Upper lobe of right lung (tissue), 1 donor: ENCODE measurements at places on chromosomes 3 and 15. TPM values are rescaled to one million over a fixed set of nuclear protein-coding genes. Genes with fewer than 3 reads are reported as not detected.

DNA sequence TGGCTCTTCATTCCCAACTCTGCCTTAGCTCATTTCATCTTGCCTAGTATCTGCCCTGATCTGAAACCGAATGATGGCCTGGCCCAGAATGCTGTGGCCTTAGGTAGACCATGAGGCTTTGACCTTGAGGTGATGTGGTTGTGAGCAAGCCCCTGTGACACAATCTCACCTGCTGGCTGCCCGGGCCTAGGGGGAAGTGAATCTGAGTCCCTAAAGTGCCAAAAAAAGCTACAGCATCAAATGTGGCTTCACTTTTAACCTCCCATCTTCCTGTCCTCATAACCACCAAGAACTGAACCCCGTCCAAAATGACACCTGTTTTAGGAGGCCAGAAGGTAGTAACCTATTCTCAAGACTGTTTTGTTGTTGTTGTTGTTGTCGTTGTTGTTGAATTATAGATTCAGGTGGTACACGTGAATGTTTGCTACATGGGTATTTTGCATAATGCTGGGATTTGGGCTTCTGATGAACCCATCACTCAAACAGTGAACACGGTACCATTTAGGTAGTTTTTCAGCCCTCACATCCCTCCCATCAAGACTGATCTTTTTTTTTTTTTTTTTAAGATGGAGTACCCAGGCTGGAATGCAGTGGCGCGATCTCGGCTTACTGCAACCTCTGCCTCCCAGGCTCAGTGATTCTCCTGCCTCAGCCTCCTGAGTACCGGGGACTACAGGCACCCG is 54.6 kb downstream of the MCCC1 start:
- DNase-seq = no peak

GRCh38 chr3:31170932-31171670 is 276.6 kb upstream of the GADL1 start:
- DNase-seq = no peak

DNA sequence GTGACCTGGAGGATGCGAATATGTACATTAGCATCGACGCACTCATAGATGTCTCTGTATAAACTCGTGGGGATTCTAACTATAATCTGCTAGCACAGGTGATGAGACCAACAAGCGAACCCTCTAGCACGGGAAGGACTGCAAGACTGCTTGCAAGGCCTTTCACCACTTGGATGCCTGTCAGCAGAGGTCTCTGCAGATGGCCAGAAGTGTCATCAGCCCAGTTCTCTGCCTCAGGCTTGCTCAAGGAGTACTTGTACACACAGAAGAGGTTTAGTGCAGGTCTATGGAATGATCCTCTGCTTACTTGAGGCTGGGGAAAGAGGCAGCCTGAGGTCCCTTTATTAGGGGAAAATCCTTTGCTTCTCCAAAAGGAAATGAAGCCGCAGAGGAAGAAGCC is 48.1 kb downstream of the EDEM1 start:
- DNase-seq = no peak

DNA sequence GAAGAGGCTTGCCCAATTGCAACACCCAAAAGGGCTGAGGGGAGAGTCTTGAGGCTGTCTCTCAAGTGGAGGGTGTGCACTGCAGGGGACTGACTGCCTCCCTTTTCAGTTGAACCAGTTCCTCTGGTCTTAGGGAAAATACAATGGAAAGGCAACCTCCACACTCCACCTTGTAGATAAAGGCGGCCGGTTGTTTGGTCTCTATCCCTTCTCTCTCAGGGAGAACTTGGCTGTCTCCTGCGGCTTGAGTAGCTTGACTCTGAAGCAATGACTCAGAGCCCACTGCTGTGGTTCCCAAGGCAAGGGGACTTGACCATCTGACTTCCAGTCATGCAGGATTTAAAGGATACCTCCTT is 143.2 kb upstream of the UMPS start:
- no peak for DNase-seq

DNA sequence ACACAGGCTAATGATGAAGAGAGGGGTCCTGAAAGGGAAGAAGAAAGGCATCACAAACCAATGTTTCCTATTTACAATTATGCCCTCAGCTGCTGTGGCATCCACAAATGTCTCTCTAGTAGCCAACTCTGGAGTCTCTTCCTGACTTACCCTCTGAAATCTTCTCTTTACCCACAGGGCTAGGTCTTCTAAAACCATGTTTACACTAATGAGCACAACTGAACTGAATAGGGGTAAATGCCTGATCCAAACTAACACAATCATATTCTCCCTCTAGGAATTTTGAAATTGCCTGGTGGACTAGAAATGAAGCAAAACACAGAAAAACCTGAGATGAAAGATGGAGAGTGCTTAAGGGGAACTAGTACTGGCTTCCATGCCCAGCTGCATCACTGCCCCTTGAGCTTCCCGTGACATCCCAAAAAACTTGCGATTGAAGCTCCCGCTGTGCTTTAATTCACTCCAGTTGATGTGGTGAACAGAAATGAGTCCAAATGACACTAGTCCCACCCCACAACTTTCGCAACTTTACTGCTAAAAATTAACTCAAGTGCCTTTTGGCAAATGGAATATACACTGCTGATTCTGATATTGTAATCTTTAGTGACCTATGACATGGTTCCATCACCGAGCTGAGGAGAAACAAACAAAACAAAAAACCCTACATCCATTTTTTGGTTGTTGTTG is 32.8 kb downstream of the CFAP20DC start:
- no peak for DNase-seq

DNA sequence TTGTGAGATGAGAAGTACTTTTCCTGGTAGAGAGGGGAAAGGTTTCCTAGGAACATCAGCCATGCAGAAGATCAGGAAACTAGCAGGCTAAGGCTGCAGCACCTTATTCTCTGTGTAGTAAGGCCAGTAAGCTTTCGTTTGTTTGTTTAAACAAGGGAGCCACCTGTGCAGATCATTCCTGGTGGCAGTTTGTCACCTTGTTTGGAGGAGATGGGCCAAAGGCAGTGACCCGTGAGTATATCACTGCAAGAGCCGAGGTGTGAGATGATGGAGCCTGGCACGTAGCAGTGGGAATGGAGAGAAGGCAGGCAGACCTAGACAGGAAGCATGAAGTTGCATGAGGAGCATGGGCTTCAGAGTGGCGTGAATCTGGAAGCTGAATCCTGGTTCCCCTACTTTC is 19.6 kb downstream of the ATG7 start:
- DNase-seq = no peak

GRCh38 chr15:44438402-44438801 is 11.0 kb downstream of the CTDSPL2 start:
- DNase-seq = no peak

- no peak for DNase-seq
Measured at GRCh38 chr15:83449250-83449671, 2.1 kb downstream of the SH3GL3 start.

- no peak for DNase-seq
Measured at GRCh38 chr3:35971686-35972085, 332.4 kb downstream of the ARPP21 start.

DNA sequence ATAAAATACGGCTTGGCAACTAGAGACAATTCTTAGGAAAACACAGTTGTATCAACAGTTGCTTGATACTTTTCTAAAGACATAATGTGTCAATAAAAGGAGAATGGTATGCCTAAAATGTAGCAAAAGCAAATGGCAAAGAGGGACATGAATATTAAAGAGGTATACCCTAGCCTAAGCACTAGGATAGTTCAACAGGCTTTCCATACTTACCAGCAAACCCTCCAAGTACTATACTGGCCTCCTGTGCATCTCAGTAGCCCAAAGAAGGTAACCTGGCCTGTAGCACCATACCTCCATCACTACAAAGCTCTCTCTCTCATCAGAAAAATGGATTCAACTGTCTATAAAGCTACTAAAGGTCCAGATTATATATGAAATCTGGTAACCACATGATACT is 7.5 kb downstream of the SETD2 start:
- no peak for DNase-seq

DNA sequence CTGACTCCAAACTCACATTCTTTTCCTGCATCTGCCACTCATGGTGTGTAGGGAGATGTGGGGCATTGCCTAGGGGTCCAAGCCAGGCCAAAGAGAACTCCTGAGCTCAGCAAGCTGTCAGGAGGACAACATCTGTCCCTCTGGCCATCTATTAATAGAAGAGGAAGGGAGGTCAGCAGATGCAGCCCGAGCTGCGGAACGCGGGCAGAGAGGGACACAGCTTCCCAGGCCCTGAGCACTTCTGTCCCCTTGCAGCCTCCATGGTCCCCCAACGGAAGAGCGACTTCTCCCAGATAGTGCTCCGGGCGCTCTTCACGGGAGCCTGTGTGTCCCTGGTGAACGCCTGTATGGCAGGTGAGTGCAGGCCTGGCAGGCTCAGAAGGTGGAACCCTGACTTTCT is 37.3 kb upstream of the PDE8A start:
- no peak for DNase-seq

DNA sequence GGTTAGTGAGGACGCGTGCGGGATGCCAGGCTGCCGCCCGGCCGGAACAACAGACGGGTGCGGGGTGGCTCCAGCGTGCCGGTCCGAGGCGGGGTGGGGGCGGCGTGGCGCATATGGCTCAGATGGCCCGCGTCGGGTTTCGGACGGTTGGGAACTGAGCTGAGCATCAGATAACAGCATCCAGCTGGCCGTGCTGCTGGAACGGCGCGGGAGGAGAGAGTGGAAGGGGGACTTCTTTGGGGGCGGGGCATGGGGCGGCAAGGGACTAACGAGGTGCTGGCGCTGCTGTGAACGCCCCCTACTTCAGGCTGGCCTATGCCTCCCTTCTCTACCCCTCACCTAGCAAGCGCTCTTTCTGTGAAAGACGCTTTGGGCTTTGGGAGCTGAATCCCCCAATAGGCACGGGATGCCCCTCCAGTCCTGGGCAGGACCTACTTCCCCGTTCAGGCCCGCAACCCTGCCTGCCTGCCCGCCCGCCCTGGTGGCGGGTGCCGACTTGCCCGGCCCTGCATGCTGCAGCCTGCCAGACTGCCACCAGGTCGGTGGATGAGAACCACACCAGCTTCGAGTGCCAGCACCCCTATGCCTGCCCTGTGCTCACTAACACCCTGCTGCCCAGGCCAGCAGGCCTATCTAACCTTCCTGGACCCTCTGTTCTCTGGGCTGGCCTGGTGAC is 542 bp downstream of the INKA1 start:
- DNase-seq = no peak

- no peak for DNase-seq
Measured at GRCh38 chr15:100131321-100132224, 210.2 kb downstream of the ADAMTS17 start.

GRCh38 chr3:21979706-21980105 is 228.7 kb upstream of the ZNF385D start:
- DNase-seq = no peak

DNA sequence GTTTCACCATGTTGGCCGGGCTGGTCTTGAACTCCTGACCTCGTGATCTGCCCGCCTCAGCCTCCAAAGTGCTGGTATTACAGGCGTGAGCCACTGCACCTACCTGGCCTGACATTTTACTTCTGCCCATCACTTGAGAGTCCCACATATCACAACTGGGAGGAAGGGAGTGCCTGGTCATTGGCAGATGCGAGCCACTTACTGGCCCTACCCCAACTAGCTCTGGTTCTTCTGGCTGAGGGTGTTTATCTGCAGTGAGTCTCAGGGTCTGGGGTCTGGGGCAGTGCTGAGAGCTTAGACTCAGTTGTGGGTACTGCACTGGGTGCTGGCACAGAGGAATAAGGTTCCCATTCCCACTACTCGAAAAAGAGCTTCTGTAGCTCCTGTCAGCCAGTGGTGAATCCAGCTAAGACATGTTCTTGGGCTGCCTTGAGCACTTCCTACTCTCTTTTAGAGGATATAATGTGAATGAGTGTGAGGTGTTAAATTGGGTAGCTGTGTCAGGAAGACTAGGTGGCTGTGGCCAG is 30.2 kb downstream of the DAG1 start:
- no peak for DNase-seq

DNA sequence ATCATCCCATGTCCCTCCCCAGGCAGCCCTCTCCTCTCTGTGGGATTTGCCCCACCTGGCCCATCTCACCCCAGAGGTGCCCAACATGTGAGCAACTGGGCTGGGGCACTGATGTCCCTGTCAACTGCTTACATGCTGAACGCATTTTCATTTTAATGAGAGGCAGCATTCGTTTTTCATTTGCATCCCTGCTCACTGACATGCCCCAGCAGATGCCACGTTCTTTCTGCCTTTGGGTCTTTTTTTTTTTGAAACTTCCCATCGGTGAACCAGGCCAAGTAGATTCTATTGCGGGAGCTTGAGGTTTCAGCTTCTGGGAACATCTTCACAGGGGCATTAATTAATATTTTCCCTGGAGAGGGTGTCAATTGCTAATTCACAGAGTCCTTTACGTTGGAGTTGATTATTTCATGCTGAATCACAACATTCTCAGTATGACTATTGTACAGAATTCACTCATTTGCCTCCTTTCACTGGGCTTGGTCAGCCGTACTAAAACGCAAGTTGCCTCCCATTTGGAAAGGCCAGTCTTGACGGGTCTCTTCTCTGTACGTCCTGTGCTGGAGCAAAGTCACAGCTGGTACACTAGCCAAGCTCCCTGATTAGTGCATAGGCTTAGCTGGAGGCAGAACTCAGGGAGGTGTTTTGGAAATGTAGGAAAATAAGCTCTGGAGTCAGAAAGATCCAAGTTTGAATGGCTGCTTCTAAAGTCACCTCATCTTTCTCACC is 69.8 kb downstream of the CHRNA7 start:
- DNase-seq = no peak

GRCh38 chr3:124346487-124346886 is 354.6 kb upstream of the ROPN1 start:
- no peak for DNase-seq

DNA sequence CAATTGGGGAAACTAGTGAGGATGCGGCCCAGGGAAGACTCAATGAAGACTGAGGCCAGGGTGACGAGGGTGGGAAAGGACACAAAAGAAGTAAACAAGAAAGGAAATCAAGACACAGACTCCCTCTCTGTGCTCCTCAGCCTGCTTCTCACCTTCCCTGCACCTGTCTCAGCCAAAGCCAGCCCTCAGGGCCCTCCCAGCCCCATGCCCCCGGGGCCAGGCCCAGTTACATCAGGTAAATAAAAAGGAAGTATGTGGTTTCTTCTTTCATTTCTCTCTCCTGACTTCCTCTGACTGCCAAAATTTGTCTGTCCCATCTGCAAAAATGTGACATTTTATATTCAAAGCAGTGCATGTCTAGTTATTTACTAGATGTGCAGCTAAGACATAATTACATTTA is 328.0 kb downstream of the UACA start:
- no peak for DNase-seq

- peak; percentile 45 for DNase-seq
Measured at GRCh38 chr3:14765576-14766427, 53.0 kb upstream of the FGD5 start.

LIPC gene
- 0.64 TPM for total RNA-seq

PARP6 gene
- 87.9 TPM for total RNA-seq

CYP1A1 gene
- total RNA-seq = 2.4 TPM

PLSCR5 gene
- not detected for total RNA-seq

NEK4 gene
- total RNA-seq = 27.2 TPM

KLHL6 gene
- total RNA-seq = 24.7 TPM

BSN gene
- total RNA-seq = 0.43 TPM

EDC3 gene
- 31.5 TPM for total RNA-seq

USP19 gene
- total RNA-seq = 63.9 TPM

CHRNA5 gene
- 1.2 TPM for total RNA-seq

ATP10A gene
- 31.1 TPM for total RNA-seq

QTRT2 gene
- 22.5 TPM for total RNA-seq

RASL12 gene
- total RNA-seq = 20.2 TPM

NSUN3 gene
- 18.0 TPM for total RNA-seq

CACNA2D2 gene
- 119 TPM for total RNA-seq

MUSTN1 gene
- 5.4 TPM for total RNA-seq

AGBL1 gene
- total RNA-seq = 6.5 TPM

STAC gene
- 25.3 TPM for total RNA-seq

FBXO22 gene
- total RNA-seq = 22.2 TPM
